ENCODE measurements at places on chromosomes 6 and 20.

GRCh38 chr6:146363838-146364607, 179.6 kb upstream of the RAB32 start:
- no peak for DNase-seq

GRCh38 chr6:86537292-86537861, 400.0 kb upstream of the HTR1E start:
- DNase-seq: no peak

- no peak for DNase-seq
Observed at GRCh38 chr6:18400831-18401446, 13.8 kb downstream of the RNF144B start.

DNA sequence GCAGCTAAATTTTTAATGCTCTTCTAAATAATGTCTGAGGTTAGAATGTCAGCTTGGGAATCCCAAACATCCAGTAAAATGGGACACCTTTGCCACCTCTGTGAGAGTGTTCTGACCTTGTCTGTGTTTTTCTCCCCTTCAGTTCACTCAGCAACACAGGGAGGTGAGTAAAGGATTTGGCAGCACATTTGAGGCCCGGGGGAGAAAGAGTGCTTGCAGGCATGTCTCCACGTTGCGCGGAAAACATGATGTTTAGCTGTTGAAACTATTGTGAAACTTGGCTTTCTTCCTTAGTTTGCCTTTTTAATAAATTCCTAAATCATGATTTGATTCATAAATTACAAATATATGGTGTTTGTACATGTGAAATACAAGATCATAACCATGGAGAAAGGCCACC, 707.8 kb upstream of the FLRT3 start:
- DNase-seq: no peak

GRCh38 chr6:40845553-40845952, 193.5 kb downstream of the UNC5CL start:
- DNase-seq: peak; percentile 22

DNA sequence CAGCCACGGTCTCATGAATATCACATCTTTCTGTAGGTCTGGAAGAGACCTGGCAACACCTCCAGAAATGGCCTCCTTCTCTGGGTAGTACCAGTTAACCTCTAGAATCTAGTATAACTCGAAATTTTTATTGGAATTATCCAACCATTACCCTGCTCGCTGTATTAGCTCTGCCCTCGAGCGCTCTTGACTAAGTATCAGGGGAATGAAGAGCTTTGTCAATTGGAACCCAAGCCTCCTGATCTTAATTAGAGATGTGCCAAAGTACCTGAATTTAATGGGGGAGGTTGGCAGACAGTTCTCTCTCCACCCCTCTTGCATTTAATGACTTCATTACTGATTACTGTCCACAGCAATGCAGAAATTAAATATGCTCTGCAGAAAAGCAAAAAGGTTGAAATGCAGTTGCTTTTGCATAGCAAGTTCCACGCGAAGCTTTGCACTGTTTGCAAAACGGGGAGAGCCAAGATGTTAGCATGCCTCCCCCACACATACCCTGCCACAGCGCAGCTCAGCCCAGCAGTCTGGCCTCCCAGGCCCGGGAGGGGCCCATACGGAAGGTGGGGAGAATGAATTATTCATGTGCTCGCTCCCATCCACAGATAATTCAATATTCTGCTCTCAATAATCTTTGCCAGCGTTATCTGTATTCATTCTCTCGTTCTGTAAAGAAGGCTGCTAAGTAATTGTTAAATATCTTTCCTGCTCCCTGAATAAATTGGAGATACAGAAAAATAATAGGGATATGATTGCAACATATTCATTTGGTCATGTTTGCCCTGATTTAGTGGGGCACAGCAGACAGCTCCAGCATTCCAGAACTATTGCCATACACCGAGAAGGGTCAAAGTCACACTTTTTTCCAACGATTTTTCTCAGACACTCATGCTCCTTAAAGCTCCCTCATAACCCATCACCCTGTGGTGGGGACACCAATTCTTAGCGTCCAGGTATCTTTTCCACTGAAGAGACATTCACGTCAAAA, 305.8 kb downstream of the CDH26 start:
- no peak for DNase-seq

- DNase-seq: no peak
Observed at GRCh38 chr6:111806561-111807497, 66.4 kb downstream of the FYN start.

DNA sequence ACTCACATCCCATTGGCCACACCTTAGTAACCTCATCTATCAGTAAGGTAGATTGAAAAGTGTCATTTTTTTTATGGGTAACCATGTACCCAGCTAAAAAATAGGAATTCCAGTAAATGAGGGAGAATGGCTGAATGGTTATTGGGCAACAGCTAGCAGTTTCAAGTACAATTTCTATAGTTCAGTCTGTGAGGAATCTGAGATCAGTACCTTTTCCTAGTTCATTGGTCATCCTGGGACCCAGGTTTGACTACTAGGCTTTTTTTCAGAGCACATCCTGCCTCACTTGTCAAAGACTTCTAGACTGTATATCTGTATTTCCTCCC, 28.3 kb downstream of the PHF3 start:
- no peak for DNase-seq

- DNase-seq: no peak
Observed at GRCh38 chr6:40916845-40917244, 122.2 kb downstream of the UNC5CL start.

- DNase-seq: no peak
Observed at GRCh38 chr20:5065879-5066383, 53.8 kb downstream of the PCNA start.

DNA sequence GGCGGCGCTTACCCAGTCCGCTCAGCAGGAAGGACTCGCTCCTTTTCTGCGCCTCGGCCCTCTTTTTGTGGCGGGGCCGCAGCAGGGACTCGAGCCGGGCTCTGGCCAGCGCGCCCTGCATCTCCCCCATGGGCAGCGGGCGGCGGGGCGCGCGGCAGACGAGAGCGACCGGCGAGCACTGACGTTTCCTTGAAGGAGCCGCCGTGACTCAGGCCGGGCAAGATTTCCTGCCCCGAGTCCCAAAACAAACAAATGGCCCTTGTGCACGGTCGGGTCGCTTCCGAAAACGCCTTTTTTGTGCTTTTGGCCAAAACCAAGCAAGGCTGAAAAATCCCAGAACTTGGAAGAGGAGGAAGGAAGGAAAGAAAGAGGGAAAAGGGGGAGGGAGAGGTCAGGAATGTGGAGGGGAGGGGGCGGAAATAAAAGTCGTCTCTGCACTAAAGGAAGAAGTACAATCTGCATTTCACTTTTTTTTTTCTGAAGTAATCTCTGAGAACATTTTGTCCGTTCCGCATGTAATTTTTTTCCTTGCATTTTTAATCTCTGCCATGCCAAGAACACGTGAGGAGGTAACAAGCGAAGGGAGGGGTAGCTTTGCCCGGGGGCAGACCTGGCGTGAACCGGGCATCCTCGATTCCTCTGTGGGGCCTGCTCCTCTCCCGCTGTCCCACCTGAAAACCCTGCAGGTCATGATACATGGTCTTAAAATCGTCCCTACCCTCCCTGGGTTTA, 123.3 kb upstream of the SLC2A12 start:
- no peak for DNase-seq

DNA sequence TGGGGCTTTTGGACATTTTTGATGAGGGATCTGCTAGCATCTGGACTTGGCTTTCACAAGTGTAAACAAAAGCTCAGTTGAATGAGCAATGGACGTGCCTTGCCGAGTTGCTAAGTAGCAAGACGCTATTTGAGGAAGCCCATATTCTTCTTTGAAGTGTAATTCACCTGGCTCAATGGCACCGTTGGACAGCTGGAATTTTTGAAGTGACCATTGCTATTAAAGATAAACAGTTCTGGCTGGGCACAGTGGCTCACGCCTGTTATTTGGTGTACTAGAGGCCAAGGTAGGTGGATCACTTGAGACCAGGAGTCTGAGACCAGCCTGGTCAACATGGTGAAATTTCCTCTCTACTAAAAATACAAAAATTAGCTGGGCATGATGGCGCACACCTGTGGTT, 88.8 kb upstream of the SOX4 start:
- DNase-seq: no peak

GRCh38 chr6:170142559-170142958, 148.3 kb downstream of the DLL1 start:
- DNase-seq: no peak
